ENCODE measurements at places on chromosomes 7 and 10. TPM values are rescaled to one million over a fixed set of nuclear protein-coding genes. Genes with fewer than 3 reads are reported as not detected.

Gene ENTPD1
- total RNA-seq: 27.6 TPM

Gene VSTM2A
- total RNA-seq: 27.3 TPM

Gene PARP12
- 19.5 TPM for total RNA-seq

Gene ZNF853
- 20.7 TPM for total RNA-seq

Gene SLC16A9
- total RNA-seq: 32.4 TPM

Gene MARVELD1
- total RNA-seq: 21.4 TPM

Gene NKX2-3
- total RNA-seq: not detected

Gene OR2A5
- total RNA-seq: not detected

Gene CYP3A5
- 4.6 TPM for total RNA-seq
